ENCODE measurements at places on chromosomes 16 and 17. TPM values are rescaled to one million over a fixed set of nuclear protein-coding genes. Genes with fewer than 3 reads are reported as not detected.

DNA sequence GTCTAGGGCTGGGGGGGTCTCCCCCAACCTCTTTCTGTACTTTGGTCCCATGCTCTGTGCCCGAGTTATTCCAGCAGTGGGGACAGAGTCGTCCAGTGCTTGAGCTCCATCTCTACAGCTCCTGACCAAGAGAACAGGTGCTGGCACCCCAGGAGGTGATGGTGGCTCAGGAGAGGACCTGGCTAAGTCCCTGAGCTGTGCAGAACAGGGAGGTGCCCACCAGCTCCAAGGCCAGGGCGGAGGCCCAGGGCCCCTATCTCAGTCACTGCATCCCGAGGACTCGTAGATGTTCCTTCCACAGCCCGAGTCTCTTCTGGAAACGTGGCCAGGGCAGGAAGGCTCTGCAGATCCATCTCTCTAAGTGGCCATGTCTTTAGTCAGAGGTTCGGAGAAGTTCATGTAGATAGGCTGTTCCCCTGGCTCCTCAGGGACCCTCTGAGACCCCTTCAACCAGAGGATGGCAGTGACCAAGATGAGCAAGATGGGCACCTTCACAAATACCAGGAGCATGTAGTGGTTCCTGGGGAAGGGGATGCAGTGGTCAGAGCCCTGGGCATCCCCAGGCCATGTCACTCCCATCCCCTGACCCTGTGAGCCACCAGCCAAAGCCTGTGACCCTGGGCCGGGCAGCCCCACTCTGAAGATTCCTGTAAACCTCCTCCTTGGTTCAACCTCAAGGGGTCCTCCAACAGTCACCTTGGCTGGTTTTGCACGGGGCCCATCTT lies 8.7 kb downstream of the CD300LB start:
- DNase-seq = no peak
- H3K4me1 ChIP-seq = no peaks in the 10 kb centered on the region
- no peaks in the 10 kb centered on the region for H3K36me3 ChIP-seq
- no peak overlapping the region for H3K27ac ChIP-seq
- no peaks in the 10 kb centered on the region for H3K27me3 ChIP-seq

GRCh38 chr17:4634976-4635375 lies 6.5 kb downstream of the ALOX15 start:
- no peak overlapping the region for H3K4me3 ChIP-seq
- H3K27me3 ChIP-seq = no peaks in the 10 kb centered on the region
- H3K36me3 ChIP-seq = no peaks in the 10 kb centered on the region
- H3K4me1 ChIP-seq = no peaks in the 10 kb centered on the region

DNA sequence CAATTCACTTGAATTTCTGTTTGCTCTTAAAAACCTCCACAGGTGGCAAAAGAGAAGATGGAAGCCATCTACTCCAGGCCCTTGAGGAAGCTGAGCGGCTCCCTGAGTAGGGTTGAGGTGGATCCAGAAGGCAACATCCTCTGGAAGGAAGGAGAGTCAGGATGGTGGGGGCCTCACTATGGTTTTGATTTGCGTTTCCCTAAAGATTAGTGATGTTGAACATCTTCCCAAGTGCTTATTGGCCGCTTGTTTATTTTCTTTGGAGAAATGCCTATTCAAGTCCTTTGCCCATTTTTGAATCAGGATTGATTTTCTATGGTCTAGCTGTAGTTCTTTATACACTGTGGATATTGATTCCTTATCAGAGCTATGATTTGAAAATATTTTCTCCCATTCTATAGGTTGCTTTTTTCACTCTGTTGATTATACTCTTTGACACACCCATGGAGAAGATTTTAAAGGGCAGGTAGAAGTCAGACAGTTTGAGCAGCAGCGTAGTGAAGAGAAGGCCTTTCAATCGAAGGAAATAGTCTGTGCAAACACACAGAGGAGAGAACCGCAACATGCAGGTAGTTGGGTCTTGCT lies 58.6 kb downstream of the WSB1 start:
- no peaks in the 10 kb centered on the region for H3K36me3 ChIP-seq
- H3K4me3 ChIP-seq = no peak overlapping the region
- peaks cover 12% of the 10 kb centered on the region for H3K4me1 ChIP-seq
- no peak for DNase-seq

GRCh38 chr17:73140566-73140965 lies 24.2 kb upstream of the SSTR2 start:
- DNase-seq = no peak
- H3K4me1 ChIP-seq = no peaks in the 10 kb centered on the region
- no peaks in the 10 kb centered on the region for H3K27me3 ChIP-seq

DNA sequence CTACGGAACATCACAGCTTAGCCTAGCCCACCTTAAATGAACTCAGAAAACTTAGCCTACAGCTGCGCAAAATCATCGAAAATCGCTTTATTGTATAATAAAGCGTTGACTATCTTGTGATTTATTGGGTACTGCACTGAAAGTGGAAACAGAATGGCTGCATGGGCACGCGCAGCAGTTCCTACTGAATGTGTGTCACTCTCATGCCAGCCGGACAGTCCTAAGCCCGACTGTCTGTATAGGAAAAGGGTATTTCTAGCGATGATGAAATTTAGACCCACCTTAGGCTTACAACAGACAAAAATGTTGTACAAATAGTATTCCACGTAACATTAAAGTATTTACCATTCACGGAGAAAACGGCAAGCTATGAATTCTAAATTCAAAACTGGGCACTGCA lies 9.3 kb downstream of the FBXO31 start:
- DNase-seq = no peak
- H3K4me1 ChIP-seq = peaks cover 15% of the 10 kb centered on the region
- no peaks in the 10 kb centered on the region for H3K36me3 ChIP-seq
- no peak overlapping the region for H3K4me3 ChIP-seq

DNA sequence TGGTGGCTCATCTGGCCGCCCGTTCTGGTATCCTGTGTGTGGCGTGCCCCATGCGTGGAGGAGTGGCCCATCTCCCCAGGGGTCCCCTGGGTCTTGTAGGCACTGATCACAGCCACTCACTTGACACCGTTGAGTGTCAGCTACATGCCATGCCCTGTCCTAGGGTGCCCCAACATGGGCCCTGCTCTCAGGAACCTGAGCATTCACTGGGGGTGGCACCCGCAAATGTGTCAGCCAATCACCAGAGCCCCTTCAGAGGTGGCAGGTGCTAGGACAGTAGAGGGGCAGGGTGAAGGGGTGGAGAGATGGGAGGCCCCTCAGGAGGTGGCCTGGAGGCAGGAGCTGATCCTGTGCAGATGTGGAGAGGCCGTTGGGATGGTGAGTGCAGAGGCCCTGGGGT lies 27.8 kb downstream of the CMIP start:
- H3K27ac ChIP-seq = no peak overlapping the region
- peaks cover 8% of the 10 kb centered on the region for H3K4me1 ChIP-seq
- H3K4me3 ChIP-seq = no peak overlapping the region
- no peak for DNase-seq
- H3K36me3 ChIP-seq = no peaks in the 10 kb centered on the region

DNA sequence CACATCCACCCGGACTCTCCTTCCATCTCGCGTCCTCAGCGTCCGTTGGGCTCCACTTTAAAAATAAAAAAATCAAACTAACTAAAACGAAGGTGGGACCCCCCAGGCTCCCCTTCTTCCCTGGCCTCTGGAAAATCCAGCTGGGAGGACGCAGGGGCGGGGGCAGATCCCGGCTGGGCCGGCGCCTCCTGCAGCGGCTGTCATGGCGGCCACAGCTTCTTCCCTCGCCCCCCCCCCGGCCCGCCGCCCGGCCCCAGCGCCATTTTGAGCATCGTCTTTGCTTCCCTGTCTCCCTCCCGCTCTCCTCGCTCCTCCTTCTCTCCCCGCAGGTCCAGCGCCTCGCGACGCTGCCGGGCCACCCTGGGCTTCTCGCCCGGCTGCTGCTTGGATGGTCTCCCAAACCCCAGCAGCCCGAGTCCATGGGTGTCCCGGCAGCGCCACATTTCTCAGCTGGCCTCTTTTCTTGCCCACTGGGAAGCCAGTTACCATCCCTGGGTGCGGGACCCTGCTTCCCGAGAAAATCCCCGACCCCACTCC lies 3.3 kb downstream of the HOXB2 start:
- H3K27ac ChIP-seq = peak overlapping the region; percentile 74
- peaks cover 31% of the 10 kb centered on the region for H3K27me3 ChIP-seq
- DNase-seq = no peak
- no peaks in the 10 kb centered on the region for H3K36me3 ChIP-seq

GRCh38 chr16:7209598-7209997 lies 123.0 kb upstream of the RBFOX1 start:
- no peaks in the 10 kb centered on the region for H3K36me3 ChIP-seq
- H3K27ac ChIP-seq = no peak overlapping the region
- H3K4me3 ChIP-seq = no peak overlapping the region

- H3K27ac ChIP-seq = no peak overlapping the region
- H3K36me3 ChIP-seq = no peaks in the 10 kb centered on the region
- H3K4me3 ChIP-seq = no peak overlapping the region
- no peaks in the 10 kb centered on the region for H3K4me1 ChIP-seq
Observed at GRCh38 chr16:57566436-57566835, 24.0 kb downstream of the ADGRG5 start.

GRCh38 chr16:24685539-24686432 lies 43.7 kb upstream of the TNRC6A start:
- peak; percentile 33 for DNase-seq
- no peaks in the 10 kb centered on the region for H3K27me3 ChIP-seq
- H3K36me3 ChIP-seq = no peaks in the 10 kb centered on the region

- no peak overlapping the region for H3K4me3 ChIP-seq
- peak overlapping the region; percentile 50 for H3K27ac ChIP-seq
- peaks cover 10% of the 10 kb centered on the region for H3K4me1 ChIP-seq
Observed at GRCh38 chr17:5439446-5439764, 450 bp upstream of the C1QBP start.

GRCh38 chr17:9051561-9051960 lies 30.3 kb downstream of the NTN1 start:
- no peak for DNase-seq
- H3K4me3 ChIP-seq = no peak overlapping the region
- H3K36me3 ChIP-seq = no peaks in the 10 kb centered on the region
- H3K4me1 ChIP-seq = no peaks in the 10 kb centered on the region
- H3K27ac ChIP-seq = no peak overlapping the region
- H3K27me3 ChIP-seq = no peaks in the 10 kb centered on the region

GRCh38 chr16:56564793-56565477 lies at the start of gene MT4:
Gene MT4, plus strand, starts transcription at chr16:56565073. Its CDS starts 56 bp downstream, at chr16:56565129.
- H3K36me3 ChIP-seq = no peaks in the 10 kb centered on the region
- H3K27me3 ChIP-seq = no peaks in the 10 kb centered on the region
- H3K27ac ChIP-seq = no peak within 1 kb of the TSS

DNA sequence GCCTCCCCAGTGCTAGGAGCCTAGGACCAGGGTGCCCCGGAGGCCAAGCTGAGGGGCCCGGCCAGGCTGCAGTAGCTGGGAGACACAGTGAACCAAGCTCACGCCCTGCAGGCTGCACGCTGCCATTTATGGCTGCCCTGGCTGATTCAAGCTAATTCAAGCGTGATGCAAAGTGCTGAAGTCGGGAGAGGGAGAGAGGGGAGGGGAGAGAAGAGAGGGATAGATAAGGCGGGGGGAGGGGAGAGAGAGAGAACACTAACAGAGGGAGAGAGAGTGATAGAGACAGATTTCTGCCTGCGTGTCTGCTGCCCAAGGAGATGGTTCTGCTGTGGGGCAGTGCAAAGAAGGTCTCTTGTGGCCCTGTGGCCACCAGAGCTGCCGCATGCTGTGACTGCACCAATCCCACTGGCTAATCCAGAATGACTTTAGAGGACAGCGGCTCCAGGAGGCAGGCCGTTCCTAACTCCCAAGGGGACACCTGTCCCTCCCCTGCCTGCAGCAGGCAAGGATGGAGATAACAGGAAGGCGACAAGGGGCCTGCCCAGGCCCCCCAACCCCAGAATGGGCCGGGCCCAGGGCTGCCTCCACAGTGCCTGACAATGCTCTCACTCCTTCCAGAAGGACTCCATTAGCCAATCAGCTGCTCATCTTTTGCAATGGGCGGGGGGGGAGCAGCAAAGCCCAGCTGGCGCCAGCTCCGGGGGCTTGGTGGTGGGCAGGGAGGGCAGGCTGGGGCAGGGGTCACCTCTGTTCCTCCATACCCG lies 12.9 kb downstream of the MXRA7 start:
- no peak overlapping the region for H3K4me3 ChIP-seq
- H3K27me3 ChIP-seq = no peaks in the 10 kb centered on the region
- H3K27ac ChIP-seq = peak overlapping the region; percentile 87
- H3K36me3 ChIP-seq = no peaks in the 10 kb centered on the region
- H3K4me1 ChIP-seq = peaks cover 59% of the 10 kb centered on the region

GRCh38 chr16:82999711-83000110 lies 372.9 kb downstream of the CDH13 start:
- H3K27ac ChIP-seq = no peak overlapping the region
- H3K27me3 ChIP-seq = no peaks in the 10 kb centered on the region
- no peak for DNase-seq
- H3K36me3 ChIP-seq = no peaks in the 10 kb centered on the region
- H3K4me3 ChIP-seq = no peak overlapping the region
- no peaks in the 10 kb centered on the region for H3K4me1 ChIP-seq

IL21R gene
- total RNA-seq = 0.88 TPM

CCL7 gene
- total RNA-seq = not detected

ADAMTS18 gene
- total RNA-seq = not detected

IL34 gene
- 3.5 TPM for total RNA-seq

KRT28 gene
- total RNA-seq = not detected
